Bronchial smooth muscle cell (primary cell): ENCODE measurements at places on chromosomes 7 and 10. TPM values are rescaled to one million over a fixed set of nuclear protein-coding genes. Genes with fewer than 3 reads are reported as not detected.

The OR2A7 gene
- total RNA-seq, result 0.09 TPM in 1 of 2 replicates, not detected in the other

The XRCC2 gene
- 0.26 and 0.47 TPM in 2 replicates for total RNA-seq

The DYNC1I1 gene
- total RNA-seq, result 0.17 and 0.47 TPM in 2 replicates

The NME8 gene
- not detected in 2 replicates for total RNA-seq

The ARPC1A gene
- total RNA-seq, result 265 and 297 TPM in 2 replicates

The DDIT4 gene
- total RNA-seq, result 223 and 361 TPM in 2 replicates

The MYH16 gene
- total RNA-seq, result not detected in 2 replicates
